ENCODE measurements at places on chromosomes 4 and X.

DNA sequence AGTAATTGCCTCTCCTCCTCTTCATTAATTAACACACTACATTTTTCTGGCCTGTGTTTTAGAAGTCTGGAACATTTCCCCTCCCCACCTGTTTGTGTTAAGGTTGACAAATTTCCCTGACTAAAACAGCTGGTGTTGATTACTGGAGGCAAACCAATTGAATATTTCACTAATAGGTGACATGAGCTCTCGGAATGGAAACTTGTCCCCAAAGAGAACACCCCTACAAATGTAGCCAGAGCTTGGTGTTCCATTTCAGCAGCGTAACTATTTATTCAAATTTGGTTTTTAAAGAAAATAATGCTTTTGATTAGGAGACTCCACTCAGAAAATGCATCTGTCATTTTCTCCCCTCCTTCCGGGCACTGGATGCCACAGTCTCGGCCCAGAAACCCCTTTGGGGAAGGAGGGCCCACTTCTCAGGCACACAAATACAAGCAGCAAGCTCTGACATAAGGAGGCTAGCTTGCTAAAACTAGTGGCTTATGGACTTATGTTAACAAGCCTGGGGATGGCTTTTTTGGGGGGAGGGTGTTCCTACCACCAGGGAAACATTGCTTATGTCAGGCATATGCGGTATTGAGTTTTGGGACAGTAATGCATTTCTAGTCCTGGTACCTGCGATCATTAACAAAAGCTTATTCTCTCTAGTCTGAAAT is 2.2 kb downstream of the RNF150 start:
- DNase-seq: no peak

GRCh38 chr4:73142995-73143547 is 73.6 kb upstream of the COX18 start:
- no peak for DNase-seq

DNA sequence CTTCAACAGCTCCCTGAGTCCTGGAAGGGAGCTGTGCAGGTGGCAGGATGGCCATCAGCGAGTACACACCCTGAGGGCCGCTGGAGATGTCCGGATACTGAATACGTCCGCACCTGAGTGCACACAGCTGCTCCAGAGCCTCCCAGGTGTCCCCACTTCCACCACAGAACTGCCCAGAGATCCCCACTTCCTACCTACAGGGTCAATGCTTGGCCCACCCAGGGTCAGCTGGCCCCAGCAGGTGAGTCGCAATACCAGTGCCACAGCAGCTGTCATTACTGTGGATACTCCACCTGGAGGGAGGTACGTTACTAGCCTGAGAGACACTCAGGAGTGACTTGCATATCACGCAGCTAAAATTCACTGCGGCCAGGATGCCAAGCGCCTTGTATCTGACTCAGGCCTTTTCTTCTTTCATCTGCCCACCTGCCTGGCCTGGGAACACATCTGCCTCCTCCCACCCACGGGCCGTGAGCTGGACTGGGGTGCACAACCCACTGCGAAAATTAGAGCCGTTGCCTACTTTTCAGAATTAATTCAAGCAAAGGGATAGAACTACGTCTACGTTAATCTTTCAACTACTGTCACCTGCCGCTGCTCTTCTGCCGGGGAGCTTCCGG is 9.4 kb downstream of the C4orf50 start:
- DNase-seq: no peak

DNA sequence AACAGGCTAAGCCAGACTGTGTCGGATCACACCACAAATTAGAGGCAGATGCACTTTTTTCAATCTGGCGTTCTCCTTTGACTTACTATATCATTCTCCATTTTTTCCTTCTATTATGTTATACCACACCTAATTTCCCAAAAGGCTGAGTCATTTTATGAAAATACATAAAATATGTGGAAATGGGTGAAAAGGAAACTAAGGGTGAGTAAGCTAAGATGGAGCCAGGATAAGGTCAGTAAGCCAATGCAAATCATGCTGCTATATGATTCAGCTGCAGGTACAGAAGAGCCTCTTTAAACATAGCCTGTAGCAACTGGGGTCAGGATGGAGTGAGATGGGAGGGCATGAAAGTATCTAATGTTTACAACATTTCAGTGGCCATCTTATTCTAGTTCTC is 94.0 kb upstream of the TEX13A start:
- no peak for DNase-seq

- DNase-seq: no peak
Measured at GRCh38 chr4:55269470-55269869, 76.6 kb upstream of the SRD5A3 start.

GRCh38 chr4:67897686-67898085 is 13.9 kb upstream of the TMPRSS11D start:
- no peak for DNase-seq

DNA sequence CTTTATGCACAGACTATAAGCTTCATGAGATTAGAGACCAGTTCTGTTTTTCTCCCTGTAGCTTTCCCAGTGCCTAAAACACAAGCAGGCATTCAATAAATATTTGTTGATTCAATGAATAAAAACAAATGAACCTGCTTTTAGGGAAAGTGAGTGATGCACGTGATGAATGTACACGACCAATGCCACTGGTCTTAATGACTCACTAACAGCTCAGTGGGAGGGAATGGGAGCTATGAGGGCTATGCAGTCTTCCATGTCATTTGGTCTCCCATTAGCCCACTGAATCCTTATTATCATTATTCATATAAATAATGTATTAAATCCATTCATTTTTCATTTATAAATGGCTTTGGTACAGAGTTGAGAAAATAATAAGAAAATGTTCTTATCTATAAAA is 247.4 kb downstream of the FBXO8 start:
- no peak for DNase-seq

DNA sequence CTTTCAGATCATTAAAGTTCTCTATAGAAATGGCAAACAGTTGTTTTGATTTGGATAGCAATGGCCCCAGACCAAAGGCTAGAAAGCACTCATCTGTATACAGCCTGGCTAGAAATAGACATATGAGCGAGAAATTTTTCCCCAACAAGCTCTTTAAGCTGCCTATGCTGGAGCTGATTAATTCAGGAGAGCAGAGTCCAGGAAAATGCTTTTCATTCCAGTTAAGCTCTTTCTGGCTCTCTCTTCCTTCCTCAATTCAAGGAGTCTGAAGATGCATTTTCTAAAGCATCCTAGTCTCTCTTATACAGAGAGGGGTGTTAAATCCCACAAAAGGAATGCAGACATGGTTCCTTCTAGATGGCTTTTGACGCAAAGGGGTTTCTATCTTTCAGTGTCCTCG is 141.7 kb upstream of the RAI2 start:
- no peak for DNase-seq

DNA sequence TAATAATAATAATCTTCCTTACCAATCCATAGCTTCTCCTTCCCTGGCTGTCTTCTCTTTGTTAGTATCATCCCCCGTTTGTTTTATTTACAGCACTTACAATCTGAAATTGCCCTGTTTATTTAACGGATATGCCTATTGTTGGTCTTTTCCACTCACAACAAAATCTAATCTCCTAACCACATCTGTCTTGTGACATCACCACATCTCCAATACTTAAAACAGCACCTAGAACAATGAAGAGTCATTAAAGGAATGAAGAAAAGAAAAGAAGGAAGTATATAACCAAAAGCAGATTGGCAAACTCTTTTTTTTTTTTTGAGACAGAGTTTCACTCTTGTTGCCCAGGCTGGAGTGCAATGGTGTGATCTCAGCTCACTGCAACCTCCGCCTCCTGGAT is 38.7 kb upstream of the JADE1 start:
- no peak for DNase-seq

DNA sequence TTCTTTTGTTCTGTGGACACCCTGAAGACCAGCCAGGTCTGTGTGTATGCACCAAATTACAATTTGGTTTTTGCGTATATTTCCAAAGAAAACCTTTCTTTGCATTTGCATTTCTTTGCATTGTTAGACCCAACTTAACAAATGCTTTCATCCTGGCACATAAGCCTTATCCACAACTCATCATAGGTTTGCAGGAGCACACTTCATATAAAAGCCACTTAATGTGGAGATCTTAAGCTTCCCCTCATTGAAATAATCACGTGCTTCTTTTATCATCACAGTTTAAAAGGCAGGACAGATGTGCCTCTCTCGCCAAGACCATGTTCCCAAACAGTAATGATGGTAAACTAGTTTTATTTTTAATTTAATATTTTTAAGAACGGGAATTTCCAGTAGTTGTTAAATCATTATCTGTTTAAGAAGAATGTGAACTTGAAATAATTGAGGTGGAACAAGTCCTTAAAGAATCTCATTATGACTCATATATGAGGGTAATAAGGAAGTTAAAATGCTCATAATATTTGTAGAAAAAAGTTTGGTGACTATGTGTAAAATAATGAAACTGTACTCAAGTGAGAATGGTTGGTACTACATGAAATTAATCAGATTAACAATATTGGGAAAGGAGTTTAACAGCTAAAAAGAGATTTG is 65.5 kb downstream of the GLRA3 start:
- no peak for DNase-seq

DNA sequence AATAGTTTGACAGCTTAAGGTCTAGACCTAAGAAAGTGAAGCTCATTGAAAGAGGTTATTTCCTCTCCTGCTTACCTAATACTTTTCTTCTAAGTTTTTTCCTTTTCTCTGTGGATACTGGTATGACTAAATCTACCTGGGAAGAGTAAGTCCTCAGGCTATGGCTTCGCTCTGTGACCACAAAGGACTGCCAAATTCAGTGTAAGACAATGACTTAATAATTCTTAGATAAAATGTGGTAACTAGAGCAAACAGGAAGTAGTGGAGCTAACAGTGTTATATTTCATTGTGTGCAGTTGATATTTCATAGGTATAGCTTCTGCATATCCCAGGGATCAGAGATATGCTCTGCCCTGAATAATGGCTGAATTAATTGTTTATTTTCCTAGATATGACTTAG is 418.9 kb downstream of the CCSER1 start:
- DNase-seq: no peak
